ENCODE measurements at places on chromosomes 5 and 9.

DNA sequence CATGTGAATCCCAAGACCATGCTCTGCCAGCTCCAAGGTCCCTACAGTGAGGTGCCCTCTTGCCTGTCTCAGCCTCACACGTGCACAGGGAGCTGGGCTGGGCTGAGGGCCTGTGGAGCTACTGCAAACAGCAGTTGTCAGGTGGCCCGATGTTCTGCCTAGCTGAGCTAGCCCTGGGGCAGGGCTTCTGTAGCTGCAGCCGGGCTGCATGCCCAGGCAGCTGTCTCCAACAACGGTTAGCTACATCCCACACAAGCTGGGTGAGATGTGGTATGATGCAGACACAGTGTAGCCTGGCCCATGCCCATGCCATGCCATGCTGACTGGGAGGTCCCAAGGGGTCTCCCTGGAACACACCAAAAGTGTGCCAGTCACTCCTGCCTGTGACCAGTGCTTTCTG, 62.0 kb downstream of the MACROH2A1 start:
- DNase-seq, result no peak

DNA sequence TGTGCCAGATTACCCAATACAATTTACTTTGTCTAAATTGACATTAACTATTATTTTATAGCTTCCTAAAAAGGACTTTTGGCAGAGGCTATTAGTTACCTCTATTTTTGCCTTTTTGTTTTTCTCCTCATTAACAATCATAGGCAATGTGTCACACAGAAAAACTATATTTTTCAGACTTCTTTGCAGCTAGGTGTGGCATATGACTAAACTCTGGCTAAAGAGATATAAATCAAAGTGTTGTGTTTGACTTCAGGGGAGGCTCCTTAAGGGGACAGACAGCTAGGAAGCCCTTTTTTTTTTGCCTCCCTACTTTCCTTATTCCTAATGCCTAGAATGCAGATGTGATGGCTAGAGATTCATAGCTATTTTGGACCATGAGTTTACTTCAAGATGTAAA, 19.7 kb upstream of the GCNT4 start:
- no peak for DNase-seq

- DNase-seq, result no peak
Measured at GRCh38 chr5:26802944-26803343, 235.4 kb downstream of the CDH9 start.

GRCh38 chr9:114693248-114693855, 11.4 kb upstream of the TEX48 start:
- DNase-seq, result no peak

- no peak for DNase-seq
Measured at GRCh38 chr9:106449336-106449927, 413.5 kb upstream of the ZNF462 start.

- no peak for DNase-seq
Measured at GRCh38 chr9:28832168-28832770, 1259.0 kb upstream of the C9orf72 start.

- no peak for DNase-seq
Measured at GRCh38 chr5:163915481-163915961, 410.1 kb downstream of the MAT2B start.

- DNase-seq, result no peak
Measured at GRCh38 chr9:134373953-134374300, 47.7 kb downstream of the RXRA start.

DNA sequence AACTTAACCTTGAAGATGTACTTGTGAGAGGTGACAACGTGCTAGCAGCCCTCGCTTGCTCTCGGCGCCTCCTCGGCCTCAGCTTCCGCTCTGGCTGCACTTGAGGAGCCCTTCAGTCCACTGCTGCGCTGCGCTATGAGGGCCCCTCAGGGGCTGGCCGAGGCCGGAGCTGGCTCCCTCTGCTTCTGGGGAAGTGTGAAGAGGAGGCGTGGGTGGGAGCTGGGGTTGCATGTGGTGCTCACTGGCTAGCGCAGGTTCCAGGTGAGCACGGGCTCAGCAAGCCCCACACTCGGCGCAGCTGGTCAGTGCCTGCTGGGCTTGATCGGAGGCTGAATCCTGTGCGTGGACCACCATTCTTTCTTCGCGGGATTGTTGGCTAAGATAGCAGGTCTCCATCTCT, 166.1 kb downstream of the MRPS30 start:
- no peak for DNase-seq

DNA sequence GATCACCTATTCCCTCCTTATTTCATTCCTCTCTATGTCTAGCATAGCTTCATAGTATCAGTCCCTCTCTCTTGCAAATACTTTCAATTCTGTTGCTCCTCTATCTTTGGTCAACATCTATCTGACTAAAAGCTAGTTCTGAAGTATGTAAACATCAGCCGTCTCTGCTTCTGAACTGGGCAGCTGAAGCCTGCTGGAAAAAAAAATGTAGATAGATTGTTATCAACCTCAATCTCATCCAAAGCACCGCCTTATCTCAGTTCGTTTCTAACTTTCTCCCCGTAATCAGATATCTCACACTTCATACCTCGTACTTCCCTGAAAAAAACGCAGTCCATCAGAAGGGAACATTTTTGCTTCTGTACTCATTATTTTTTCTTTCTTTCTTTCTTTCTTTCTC, 4.5 kb upstream of the SEMA6A start:
- DNase-seq, result no peak

DNA sequence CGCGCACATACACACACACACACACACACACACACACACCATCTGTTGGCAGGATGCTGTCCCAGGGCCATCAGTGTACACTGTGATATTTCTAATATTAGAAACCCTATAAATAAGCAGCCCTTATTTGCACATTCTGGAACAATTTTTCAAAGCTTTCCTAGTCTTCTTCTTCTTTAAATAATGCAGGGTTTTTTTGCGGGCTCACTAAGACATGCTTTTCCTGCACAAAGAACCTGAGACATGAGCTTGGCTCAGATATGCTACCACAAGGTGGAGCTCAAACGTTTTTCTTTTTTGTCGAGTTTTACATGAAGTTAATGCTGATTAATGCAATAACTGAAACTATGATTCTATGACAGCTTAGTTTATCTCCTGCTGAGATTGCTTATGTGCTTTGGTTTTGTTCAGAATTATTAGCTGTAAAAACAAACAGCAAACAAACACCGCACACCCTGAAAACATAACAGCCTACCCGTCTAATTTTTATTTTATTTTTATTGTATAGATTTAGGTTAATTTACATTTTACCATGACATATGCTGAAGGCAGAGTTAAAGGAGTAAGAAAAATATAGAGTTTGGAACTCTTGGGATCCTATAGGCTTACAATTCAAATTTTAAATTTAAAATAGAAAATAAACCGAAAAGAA, 95.8 kb downstream of the ALDH1A1 start:
- no peak for DNase-seq

DNA sequence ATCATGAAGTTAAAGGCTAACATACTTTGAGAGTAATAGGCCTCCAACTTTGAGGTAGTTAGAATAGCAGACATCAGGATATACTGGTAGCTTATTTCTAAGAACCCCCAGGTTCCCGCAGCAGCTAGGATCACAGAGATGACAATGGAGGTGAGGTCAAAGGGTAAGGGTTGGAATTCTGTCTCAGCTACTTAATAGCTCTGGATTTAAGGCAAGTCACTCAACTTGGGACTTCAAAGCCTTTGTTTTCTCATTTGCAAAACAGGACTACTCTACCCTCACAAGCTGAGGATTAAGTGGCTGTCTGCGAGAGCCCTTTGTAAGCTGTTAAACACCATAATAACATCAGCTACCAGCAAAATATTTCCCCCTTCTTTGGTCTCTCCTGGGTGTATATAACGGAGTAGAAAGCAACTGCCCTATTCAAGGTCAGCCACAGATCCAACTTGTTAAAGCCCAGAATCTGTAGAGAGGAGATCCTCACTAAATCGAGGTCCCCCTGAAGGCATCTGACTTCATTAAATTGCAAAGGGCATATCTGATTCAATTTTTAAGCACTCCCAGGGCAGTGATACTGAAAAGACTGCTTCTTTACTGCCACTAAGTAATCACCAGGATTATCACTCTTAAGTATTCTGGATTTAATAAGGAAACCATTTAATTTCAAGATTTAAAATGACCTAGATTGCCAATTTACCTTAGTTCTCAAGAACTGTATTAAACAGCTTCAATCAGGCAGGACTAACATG, 104.7 kb downstream of the DCP2 start:
- DNase-seq, result no peak

Measured in stimulated activated CD4-positive, alpha-beta T cell treated with anti-CD3 and anti-CD28 coated beads, Interleukin-1b, Interleukin-23, amount 100 ng/mL, for 1 hour (primary cell).